ENCODE measurements at places on chromosomes 6 and 20.

- DNase-seq, result no peak
Observed at GRCh38 chr6:43803055-43803782, 33.2 kb downstream of the VEGFA start.

GRCh38 chr6:151389618-151390275 lies 1.6 kb downstream of the ZBTB2 start:
- no peak for DNase-seq

GRCh38 chr6:88775866-88776571 lies 187.4 kb downstream of the RNGTT start:
- no peak for DNase-seq

DNA sequence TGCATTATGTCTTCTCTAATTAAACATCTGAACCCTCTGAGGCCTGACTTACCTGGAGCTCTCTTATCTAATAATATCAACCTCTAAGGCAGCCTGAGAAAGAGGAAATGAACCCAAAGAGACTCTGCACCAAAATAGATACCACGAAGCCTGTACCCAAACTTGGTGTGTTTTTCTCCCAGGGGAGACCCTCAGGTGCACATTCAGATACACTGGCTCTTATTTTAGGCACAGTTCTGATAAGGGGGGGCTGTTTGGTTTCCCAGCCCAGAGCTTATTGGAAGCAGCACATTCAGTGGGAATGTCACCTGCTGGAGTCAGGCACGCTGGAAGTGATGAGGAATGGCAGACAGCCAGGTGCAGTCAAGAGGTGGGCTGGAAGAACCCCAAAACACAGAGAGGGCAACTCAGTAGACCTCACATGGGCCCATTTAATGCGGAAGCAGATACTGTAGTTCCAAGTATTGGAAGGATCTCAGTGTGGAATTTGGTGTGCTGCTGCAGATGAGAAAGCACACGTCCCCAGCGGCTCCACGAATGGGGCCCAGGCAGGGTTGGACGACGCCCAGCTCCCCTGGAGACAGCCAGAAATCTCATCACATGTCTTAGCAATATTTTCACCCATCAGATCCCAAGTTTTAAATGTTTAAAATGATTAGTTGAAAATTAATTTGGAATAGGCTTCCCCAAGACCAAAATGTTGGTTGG lies 9.7 kb upstream of the CCR6 start:
- no peak for DNase-seq

DNA sequence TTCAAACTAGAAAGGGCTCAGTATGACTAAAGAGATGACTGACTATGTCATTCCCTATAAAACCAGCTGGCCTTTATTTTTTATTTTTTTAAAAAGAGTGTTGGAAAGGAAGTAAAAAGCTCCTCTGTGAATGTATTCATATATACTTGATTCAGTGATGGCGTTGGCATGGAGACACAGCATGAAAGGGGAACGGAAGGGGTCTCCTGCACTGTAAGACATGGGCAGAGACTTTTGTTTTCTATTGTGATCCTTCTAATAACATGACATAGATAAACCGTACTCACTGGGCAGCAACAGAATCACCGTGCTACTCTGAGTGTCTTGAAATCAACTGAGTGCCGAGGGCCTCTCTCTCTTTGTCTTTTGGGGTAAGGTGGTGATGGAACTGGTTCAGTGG lies 228.1 kb upstream of the RIN2 start:
- no peak for DNase-seq

All from activated CD8-positive, alpha-beta memory T cell treated with anti-CD3 and anti-CD28 coated beads for 4 hours (primary cell).